Stimulated activated CD8-positive, alpha-beta memory T cell treated with anti-CD3 and anti-CD28 coated beads, Interleukin-7, amount 100 ng/mL, for 1 hour (primary cell): ENCODE measurements at places on chromosomes 3 and 15.
A peak's percentile ranks its signal among the peaks of the same experiment; 100 is the strongest.

DNA sequence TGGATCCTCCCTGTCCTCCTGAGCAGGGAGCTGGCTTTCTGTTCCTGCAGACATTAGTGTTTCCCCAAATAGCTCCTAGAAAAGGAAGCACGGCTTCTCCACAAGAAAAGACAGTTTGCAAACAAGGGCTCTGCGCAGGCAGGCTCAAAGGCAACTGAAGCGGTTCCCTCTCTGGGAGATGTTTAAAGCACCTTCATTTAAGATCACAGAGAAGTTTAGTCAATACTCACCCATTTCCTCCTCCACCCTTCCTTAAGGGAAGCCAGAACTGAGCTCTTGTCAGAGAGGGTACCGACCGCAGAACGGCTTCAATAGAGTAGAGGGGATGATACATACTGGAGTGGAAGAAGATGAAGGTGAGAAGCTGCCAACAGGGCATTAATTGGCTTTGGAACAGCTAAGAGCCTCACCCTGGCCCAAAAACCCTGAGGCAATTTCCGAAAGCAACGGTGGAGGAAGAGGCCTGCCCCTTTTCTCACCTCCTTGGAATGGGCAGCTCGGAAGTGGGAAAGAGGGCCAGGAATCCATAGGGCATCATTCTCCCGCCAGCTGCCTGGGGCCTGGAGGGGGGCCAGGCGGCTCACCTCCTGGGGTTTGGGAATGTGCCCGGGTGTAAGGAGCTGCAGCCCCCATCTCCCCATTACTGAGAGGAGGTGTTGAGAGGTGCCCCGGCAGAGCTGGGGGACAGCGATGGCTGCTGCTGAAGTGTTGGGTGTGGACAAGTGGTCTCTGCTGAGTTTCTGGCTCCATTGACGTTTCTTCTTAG lies 4.8 kb upstream of the EPHB3 start:
- no peak for DNase-seq

GRCh38 chr3:150335631-150336030 lies 72.5 kb upstream of the TSC22D2 start:
- no peak for DNase-seq

DNA sequence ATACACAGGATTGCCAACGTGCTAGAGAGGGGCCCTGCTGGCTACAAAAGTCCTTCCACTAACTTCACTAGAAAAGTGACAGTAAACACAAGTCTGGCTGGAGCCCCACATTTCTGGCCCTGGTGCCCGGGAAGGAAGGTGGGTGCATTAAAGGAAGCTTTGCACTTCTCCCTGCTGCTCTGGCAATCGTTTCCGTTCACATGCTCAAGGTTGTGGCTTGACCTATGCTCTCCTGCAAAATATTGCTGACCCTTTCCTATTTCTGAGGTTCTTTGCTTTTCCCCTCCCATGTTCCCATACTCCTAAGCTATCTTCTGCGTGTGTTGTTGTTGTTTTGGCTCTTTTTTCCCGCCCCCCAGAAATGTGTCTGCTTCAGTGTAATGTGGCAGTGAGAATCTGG lies 9.1 kb upstream of the CCR3 start:
- DNase-seq, result no peak

DNA sequence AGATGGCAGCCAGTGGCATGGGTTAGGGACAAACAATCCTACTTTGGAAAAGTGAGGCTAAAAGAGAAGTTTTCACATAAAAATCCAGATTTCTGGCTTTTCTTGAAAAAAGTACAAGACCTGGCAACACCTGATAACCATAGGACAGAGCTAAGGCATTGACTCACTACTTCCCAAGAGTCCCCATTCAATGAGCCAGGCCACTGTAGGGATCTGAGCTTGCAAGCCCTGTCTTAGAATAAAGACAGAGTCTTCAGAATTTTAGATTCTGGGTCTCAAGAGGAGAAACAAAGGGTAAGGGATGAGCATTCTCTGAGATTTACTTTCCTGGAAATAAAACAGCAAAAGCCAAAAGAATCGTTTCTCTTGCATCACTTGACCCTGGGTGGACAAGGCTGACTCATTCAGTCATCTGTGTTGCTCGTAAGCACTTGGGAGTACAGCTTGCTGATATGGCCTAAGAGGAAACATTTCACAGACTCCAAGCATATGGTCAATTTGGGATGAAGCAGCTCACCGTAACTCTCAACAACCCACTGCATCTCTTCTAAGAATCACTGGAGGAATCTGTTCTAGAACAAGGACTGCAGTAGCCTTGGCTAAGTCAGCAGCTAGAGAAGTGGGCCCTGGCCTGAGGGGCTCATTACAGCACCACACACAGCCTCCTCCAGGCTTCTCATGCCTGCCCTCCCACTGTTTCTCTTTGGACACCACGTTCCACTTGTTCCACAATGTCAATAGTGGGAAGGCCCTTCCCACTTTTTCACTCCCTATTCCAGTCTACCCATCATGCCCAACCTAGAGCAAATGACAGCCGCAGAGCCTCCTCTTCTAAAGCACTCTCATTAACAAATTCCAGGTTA lies 86.2 kb downstream of the RFTN1 start:
- DNase-seq, result no peak

GRCh38 chr3:127743351-127744252 lies 70.8 kb downstream of the ABTB1 start:
- no peak for DNase-seq

GRCh38 chr3:155556531-155556930 lies 188.3 kb downstream of the PLCH1 start:
- no peak for DNase-seq

DNA sequence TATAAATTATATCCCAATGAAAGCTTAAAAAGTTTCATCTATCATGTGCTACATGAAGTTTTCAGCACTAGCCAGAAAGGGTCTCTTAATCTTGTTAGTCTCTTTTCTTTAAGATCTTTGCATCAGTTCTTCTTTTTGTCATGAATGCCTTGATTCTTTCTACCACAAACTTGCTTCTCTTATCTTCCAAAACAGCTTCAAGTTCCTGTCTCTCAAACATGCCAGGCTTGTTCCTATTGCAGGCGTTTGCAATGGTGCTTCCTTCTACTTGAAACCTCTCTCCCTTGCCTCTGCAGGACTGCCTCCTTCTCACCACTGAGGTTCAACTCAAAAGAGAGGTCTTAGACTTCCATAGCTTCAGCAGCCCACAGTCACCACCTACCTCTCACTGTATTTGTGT lies 104.3 kb upstream of the FRMD4B start:
- DNase-seq, result no peak

DNA sequence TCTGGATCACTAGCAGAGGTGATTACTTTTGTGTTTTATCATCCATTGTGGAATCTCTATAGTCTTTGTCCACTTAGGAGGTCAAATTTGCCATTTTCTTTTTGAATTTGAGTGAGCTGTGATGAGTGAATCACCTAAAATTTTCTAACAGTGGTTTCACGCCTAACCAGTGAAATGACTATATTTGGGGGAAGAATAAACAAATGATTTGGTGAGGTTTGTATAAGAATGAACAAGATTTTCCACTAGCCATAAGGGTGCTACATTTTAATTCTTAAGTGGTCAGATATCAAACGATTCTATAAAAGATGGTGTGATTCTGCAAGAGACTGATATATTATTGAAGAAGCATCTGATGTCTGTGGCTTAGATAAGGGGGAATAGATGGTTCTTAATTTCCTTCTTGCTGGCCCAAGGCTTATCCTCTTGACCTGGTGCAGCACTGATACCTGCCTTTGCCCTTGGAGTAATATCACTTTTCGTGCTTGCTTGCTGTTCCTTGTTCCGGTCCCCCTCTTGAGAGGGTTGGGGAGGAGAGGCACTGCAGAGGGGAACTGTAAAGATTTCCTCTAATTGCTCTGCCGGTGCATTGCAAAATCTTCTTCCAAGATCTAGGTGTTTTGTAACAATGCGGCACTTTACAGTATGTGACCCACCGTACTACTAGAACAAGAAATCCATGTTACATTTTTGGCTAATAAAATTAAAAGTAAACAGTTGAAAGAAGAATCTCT lies 14.5 kb downstream of the C3orf20 start:
- DNase-seq, result no peak

DNA sequence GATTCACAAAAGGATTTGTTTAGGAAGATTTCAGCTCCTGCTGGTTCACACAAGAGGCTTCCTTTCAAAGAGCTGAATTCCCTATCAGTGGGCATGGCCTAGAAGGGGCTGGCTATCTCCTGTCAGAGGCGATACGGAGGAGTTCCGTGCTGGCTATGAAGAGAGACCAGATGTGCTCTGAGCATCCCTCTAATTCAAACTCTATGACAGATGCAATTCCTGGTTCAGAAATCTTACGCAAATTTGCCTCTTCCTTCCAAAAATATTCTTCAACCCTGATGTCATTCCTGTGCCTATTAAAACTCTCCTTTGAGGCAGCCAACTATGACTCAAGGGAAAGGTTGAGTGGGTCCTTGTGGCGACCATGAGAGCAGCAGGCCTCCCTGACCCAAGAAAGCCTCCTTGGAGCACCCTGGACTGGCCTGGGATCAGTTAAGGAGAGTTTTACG lies 139.3 kb upstream of the HES1 start:
- no peak for DNase-seq

DNA sequence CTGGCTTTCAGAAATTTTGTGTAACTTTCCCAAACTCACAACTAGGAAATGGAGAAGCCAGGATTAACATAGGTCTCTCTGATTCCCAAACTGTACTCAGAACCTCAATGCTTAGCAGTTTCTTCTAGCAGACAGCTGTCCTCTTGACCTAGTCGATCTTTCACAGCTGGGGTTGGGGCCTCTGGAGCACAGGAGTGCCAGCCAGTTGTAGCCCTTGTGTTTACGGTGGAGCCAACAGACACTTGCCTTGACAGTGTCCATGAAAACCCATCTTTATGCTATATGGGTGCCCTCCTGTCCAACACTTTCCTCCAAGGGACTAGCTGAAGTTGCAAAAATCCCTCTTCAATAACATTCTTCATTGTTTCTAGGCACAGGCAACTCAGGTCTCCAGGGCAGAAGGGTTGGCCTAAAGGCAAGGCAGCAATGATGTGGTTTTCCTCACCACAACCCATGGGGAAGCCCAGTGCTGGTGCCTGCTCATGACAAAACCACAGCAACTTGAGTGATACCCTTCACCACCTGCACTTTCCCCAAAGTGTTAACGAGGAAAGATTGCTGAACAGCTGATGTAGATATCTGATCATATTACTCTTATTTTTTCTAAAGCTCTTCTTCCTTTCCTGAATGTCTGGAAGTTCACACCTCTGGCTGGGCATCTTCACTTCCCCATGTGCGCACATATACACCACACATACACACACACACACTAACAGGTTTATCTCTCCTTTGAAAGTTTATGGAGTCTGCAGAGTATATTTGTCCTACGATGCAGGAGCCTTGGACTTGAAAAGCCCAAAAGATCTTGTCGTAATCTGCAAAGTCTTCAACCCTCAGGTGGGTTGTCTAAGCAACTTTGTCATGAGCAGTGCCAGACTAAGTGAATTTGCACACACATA lies 11.0 kb upstream of the KNG1 start:
- DNase-seq, result no peak

DNA sequence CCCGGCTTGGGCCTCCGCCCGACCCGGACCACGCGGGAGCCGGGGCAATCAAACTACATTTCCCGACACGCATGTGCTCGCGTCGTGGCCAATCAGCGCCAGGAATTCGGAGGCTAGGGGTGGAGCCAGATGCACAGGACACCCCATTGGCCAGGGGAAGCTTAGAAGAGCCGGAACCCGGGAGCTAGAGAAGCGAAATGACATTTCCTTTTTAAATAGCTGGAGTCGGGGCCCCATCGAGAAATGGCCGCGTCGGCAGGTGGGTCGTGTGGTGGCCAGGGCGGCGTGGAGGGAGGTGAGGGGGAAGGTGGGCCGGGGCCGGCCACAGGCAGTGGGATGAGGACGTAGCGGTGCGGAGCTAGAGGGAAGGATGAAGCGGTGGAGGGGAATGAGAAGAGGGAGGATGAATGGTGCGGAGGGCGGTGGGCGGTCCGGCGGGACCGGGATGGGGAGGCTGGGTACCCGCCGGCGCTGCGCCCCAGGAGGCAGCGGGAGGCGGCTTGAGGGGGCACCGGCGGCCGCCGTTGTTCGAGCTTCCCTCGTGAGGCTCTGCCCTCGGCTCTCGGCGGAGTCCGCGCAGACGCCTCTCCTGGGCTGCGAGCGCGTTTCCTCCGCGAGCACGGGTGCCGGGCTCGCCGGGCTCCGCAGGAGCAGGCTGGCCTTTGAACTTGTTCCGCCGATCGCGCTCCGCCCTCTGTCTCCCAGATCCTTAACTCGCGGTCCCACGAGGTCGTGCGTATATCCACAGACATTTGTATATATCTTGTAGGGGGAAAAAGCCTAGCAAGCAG lies at the start of gene KBTBD8:
TSS of gene KBTBD8 (plus strand) at position 195 of the 791 bp plus-strand sequence. CDS start at position 244, 49 bp downstream.
- DNase-seq, result peak; percentile 92

GRCh38 chr3:9786825-9787669 lies 5.2 kb downstream of the TADA3 start:
- DNase-seq, result no peak

DNA sequence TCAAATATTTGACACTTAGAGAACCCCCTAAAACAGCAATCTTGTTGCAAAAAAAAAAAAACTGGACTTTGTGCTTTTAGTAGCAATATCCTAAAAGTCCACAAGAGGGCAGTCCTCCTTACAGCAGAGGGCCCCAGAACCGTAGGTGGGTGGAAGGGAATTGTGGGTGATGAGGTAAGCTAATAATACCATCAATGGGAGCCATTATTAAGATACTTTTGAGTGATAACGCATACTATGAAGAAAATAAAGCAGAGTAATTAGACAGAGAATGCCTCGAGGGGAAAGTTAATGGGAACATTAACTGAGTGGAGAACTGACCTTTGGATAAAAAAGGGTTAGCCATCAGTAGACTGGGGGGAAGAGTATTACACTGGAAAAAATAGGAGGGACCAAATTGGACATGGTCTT lies 229.9 kb downstream of the THRB start:
- DNase-seq, result no peak

- no peak for DNase-seq
Observed at GRCh38 chr3:4416961-4417360, 50.1 kb downstream of the SUMF1 start.

GRCh38 chr3:57948781-57949242 lies 59.4 kb upstream of the FLNB start:
- DNase-seq, result no peak

DNA sequence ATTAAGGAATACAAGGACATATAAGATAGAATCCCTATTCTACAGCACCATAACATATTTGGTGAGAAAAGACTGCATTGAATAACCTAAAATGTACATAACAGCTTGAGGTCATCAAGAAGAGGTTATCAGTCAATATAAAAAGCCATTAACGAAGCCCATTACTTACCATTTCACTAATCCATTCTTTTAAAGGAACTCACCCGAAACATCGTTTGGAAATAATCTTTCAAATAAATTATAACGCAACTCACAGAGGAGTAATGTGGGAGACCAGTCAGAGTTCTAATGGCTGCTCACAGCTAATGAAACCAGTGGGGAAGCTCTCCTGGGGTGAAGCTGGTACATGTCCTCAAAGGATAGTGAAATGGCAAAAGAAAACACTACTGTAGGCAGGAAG lies 188.4 kb downstream of the TBC1D5 start:
- DNase-seq, result no peak

- no peak for DNase-seq
Observed at GRCh38 chr3:46484911-46485778, 12.6 kb upstream of the RTP3 start.
